NCI-H510A treated with DMSO at 0.1 percent for 48 hours (cell line): ENCODE measurements at places on chromosomes 7 and 10.

DNA sequence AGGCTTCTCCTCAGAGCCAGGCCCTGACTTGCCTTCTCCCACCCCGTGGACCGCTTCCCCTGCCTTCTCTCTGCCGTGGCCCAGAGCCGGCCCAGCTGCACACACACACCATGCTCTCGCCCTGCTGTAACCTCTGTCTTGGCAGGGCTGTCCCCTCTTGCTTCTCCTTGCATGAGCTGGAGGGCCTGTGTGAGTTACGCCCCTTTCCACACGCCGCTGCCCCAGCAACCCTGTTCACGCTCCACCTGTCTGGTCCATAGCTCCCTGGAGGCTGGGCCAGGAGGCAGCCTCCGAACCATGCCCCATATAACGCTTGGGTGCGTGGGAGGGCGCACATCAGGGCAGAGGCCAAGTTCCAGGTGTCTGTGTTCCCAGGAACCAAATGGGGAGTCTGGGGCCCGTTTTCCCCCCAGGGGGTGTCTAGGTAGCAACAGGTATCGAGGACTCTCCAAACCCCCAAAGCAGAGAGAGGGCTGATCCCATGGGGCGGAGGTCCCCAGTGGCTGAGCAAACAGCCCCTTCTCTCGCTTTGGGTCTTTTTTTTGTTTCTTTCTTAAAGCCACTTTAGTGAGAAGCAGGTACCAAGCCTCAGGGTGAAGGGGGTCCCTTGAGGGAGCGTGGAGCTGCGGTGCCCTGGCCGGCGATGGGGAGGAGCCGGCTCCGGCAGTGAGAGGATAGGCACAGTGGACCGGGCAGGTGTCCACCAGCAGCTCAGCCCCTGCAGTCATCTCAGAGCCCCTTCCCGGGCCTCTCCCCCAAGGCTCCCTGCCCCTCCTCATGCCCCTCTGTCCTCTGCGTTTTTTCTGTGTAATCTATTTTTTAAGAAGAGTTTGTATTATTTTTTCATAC is 38.0 kb downstream of the LIMK1 start:
- DNase-seq = no peak

- DNase-seq = no peak
Measured at GRCh38 chr7:22183522-22184280, 173.3 kb downstream of the RAPGEF5 start.

DNA sequence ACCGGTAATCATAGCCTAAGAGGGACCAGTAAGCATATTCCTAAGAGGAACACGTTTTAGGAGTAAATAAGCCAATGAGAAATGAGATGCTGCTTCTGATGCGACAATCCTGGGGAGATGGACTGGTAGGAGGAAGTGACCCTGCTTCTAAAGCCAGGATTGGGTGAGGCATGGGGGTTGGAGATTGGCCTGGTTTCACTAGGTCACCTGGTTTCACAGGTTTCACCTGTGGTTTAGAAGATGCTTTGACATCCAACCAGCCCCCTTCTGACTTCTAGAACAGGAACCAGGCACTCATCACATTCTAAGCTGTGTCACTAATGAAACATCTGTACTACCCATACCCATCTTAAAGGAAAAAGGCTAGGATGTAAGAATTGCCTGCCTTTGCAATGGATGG is 53.0 kb upstream of the BAMBI start:
- DNase-seq = no peak

DNA sequence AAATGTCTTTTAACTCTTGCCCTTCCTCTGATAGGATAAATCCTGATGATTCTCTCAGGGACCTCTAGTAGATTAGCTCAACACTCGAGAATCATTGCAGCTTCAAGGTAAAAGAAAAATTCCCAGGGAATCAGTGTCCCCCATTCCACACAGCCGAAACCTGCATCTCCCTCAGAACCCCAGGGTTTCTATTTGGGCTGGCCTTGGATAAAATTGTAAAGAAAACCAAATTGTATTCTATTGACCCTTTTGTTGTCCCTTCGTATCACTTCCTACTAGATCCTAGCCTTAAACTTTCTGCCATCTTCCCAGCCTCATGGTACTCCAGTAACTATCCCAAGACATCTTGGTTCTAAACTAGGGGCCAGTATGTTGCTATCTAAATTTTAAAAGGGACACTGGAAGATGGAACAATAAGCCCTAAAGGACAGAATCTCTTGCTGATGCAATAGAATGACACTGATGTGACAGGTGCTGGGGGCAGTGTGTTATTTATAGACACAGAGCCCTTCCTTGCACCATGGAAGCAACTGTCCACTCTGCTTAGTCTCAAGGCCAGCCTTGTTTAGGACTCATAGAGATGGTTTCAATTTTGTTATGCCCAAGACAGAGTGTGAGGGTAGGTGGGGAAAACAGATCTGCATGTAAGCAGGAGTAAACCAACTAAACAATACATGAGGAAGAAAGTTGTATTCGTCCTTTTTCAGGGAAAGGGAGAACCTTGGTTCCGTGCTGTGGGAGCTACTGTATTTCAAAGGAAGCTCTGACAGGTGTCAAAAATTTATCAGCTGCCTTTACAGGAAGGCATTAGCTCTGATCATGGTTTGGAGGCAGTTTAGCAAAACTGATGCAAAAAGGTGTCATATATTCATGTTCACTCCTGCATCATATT is 7.6 kb downstream of the ASB15 start:
- DNase-seq = no peak

GRCh38 chr7:152014722-152015121 is 10.8 kb upstream of the GALNT11 start:
- DNase-seq = no peak

GRCh38 chr10:131350660-131351059 is 39.1 kb upstream of the TCERG1L start:
- DNase-seq = no peak

DNA sequence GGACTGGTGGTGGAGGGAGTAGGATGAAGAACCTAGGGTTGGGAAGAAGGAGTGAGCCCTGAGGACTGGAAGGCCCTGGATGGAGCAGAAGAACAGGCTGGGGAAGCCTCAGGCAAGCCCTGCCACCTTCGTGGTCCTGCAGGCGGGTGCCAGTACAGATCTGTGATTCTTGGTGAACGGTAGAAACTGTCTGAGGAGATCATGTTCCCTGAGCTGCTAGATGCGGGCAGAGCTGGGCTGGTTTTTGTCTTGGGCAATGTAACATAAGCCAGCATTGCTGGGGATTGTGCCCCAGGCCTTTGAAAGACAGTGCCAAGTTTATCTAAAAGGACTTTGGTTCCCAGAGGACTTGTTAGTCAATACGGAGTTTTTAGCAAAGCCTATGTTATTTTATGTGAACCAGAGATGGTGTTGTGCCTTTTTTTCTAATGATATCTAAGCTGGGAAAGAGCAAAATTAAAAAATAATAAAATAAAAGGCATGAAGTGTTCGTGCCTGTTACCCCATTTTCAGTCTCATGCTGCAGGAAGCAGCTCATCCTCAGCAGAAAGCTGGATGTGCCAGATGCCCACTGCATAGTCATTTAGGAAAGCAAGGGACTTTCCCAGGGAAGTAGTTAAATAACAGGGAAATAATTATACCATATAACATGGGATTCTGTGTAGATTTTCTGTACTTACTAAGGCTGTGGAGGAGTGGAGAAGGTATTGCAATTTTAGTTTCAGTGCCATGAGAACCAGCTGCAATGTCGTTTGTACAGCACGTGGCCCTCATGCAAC is 24.4 kb upstream of the FIGNL1 start:
- no peak for DNase-seq

GRCh38 chr7:49800031-49800430 is 26.6 kb downstream of the VWC2 start:
- DNase-seq = no peak

GRCh38 chr10:28807760-28808613 is 130.7 kb downstream of the BAMBI start:
- DNase-seq = no peak

- peak; percentile 41 for DNase-seq
Measured at GRCh38 chr10:18610517-18610916, 40.9 kb downstream of the NSUN6 start.

DNA sequence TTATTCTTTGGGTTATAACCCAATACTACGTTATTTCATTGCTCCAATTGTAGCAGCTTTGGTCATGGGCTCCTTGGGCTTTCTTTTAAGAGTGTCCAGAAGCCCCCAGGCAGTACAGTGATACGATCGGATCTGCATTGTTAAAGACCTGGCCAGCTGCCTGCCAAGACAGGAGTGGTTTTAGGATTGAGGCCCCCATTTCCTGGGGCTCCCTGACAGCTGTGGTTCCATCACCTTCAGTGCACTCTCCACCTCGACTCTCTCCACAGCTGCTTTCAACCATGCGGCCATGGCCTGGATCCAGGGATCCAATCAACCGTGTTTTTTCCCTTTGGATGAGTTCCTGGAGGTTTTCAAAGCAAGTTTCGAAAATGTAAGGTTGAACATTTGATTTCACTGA is 123.4 kb upstream of the BTBD16 start:
- no peak for DNase-seq

- no peak for DNase-seq
Measured at GRCh38 chr7:919114-919442, 35.4 kb downstream of the ADAP1 start.

- no peak for DNase-seq
Measured at GRCh38 chr7:48179496-48180030, 8.3 kb downstream of the ABCA13 start.

DNA sequence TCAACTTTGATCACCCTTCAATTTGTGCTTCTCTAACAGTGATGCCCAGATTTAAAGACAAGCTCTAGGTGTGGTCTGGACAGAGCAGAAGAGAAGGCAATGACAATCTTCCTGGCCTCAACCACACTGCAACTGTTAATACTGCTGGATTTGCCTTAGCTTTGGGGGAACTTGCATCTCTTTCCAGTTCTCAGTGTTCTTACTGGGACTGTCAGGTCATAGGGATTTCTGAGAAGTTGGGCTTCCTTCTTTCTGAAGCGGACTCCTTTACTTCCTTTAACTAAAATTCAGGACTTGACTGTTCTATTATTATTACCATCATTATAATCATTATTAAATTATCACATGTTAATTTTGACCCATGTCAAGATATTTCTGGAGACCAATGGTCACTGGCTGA is 80.8 kb downstream of the OSBPL3 start:
- no peak for DNase-seq

GRCh38 chr10:21510241-21511094 is 15.0 kb downstream of the SKIDA1 start:
- DNase-seq = no peak

DNA sequence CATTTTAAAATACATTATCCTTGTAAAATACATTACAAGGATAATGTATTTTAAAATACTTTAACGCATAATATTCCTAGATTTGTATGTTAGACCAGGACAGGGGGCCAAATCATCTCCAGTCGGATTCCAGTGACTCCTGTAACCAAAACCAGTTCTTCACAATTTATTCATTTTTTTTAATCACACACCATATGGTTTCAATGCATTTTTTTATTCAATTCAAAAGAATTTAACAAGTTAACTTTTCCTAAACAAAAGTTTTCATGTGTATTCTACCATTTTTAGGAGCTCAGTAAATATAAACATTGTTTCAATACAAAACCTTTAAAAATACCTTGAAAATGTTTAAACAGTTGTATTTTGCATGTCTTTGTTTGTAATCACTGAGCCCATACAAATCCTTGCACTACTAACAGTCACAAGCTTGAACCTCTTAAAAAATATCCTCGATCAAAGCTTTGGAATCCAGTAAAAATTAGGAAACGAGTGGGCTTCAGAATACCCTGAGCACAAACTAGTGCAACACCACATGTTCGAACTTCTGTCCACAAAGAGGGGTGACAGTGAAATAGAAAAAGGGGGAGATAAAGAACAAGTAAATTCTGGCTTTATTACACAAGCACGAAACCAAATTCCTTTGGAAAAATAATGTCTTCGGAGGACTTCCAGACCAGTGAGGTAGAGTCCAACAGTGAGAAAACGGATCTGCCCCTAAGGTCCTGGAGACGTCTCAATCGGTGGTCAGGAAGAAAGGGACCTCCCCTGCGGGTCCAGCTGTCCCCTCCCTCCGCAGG is 1.6 kb downstream of the CCDC71L start:
- DNase-seq = no peak

GRCh38 chr7:94530109-94530508 is 20.5 kb downstream of the CASD1 start:
- DNase-seq = no peak

DNA sequence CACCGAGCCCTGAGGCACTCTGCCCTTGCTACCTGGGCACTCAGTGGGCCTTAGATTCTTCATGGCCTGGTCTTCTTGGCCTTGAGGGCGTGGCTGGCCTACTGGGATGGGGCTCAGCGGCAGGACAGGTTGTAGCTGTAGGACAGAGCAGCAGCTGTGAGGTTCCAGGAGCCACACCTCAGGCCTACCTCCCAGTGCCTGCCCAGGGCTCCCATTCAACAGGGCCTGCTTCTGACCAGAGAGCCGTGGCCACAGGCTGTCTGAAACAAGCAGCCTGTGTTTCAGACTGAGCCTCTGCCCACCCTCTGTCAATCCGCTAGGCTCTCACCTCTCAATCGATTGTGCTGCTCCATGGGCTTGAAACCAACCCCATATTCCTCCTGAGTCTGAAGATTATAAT is 928.0 kb upstream of the ZNF722 start:
- no peak for DNase-seq

DNA sequence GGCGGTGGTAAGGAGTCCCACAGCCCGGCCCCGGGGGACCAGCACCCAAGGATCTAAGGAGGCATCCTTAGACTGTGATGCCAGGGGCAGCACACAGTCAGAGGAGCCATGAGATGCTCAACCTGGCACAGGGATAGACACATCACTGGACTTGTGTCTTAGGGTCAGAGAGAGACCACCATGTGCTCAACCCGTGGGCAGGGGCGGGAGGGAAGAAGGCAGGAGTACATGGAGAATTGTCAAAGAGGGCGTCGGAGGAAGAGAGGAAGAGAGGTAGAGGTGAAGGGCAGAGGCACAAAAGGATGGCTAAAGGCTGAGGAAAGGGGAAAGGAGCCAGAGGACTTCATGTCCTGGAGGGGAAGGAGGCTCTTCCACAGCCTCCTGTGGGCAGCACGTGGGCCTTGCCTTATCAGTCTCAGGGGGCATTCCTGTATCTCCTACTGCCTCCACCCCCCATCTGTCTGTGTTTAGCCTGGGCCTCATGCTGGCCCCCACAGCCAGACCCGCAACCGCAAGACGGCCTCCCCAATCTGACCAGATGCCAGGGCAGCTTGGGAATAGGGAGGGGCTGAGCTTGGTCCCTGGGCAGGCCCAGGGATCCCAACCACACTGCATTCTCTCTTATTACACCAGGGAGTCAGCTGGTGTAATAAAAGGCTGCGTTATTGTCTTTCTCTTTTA is 2.2 kb downstream of the ADCY1 start:
- no peak for DNase-seq

- no peak for DNase-seq
Measured at GRCh38 chr7:91090684-91091083, 173.5 kb upstream of the FZD1 start.

DNA sequence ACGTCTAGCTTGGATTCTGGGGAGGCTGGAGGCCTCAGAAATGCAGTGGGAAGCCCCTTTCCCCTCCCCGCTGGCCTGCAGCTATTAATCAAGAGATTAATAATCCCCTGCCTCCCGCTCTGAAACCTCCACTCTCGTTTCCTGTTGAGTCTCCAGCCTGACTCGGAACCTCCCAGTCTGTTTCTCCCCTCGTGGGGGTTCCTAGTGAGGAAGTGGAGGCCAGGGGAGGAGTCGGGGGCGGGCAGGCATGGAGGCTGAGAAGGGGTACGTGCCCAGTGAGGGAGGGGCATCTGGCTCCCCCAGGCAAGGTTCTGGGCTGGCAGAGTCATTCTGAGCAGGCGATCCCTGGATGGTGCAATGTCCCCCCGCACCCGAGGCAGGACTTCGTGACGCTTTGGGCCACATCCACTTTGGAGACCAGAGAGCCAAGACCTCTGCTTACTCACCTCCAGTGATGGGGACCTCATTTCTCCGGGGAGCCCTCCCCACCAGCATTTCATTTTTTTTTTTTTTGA is 73.6 kb downstream of the COL26A1 start:
- DNase-seq = no peak

- no peak for DNase-seq
Measured at GRCh38 chr7:6420680-6421079, 27.1 kb downstream of the DAGLB start.
